ENCODE measurements at places on chromosomes 16 and 17.

DNA sequence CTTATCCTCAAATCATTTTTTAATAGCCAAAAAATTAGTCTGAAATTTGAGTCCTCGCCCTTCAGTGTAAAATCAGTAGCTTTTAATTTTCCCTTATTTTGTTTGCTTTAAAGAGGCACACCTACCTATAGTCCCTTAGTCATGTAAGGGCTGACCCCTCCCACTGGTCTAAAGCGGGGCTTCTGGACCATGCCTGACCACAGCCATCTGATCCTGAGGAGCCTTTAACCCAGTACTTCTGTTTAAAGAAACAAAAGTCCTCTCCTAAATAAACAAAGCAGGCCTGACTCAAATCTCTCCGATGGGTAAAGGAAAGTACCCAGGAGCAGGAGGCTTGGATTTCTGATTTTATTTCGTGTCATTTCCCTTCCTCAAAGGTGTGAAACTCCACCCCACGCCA, 92.0 kb upstream of the CCL2 start:
- no peaks in the 10 kb centered on the region for H3K4me1 ChIP-seq
- no peak overlapping the region for H3K4me3 ChIP-seq
- H3K27ac ChIP-seq: no peak overlapping the region
- H3K27me3 ChIP-seq: peaks cover 1% of the 10 kb centered on the region

DNA sequence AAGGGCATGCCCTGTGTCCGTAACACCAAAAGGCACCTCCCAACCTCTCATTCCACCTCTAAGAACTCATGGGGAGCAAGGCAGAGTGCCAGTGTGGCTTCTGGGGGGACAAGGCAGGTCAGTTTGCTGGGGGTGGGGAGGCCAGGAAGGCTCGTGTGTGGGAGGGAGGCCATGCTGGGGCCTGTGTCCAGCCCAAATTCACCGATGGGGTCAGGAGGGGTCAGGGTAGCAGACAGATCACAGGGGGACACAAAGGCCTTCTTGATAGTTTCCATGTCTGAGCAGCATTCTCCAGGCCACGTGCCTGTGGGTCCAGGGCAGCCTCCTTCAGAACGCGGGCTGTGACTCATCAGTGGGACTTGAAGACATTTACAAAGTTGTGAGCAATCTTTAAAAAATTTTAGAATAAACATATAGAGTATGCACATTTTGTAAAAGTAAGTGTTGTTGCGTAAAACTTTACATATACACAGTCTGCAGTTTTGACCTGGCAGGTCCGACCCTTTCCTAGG, 20.9 kb downstream of the SPACA3 start:
- H3K4me3 ChIP-seq: no peak overlapping the region
- H3K4me1 ChIP-seq: no peaks in the 10 kb centered on the region
- no peaks in the 10 kb centered on the region for H3K36me3 ChIP-seq
- no peaks in the 10 kb centered on the region for H3K27me3 ChIP-seq
- H3K27ac ChIP-seq: no peak overlapping the region

DNA sequence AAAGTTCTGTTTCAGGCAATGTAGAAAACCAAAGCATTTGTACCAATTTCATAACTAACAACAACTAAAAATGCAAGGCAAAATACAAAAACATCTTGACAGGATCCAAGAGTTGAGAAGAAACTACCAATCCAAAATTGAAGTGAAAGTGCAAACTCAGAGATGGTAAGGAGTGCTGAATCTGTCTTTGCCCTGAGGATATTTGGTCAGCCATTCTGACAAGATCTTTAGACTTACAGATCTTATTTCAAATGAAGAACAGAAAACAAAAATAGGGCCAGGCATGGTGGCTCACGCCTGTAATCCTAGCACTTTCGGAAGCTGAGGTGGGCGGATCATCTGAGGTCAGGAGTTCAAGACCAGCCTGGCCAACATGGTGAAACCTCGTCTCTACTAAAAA, 412.8 kb downstream of the ZFHX3 start:
- H3K4me3 ChIP-seq: no peak overlapping the region
- H3K36me3 ChIP-seq: no peaks in the 10 kb centered on the region
- H3K27me3 ChIP-seq: no peaks in the 10 kb centered on the region
- no peaks in the 10 kb centered on the region for H3K4me1 ChIP-seq
- no peak overlapping the region for H3K27ac ChIP-seq

DNA sequence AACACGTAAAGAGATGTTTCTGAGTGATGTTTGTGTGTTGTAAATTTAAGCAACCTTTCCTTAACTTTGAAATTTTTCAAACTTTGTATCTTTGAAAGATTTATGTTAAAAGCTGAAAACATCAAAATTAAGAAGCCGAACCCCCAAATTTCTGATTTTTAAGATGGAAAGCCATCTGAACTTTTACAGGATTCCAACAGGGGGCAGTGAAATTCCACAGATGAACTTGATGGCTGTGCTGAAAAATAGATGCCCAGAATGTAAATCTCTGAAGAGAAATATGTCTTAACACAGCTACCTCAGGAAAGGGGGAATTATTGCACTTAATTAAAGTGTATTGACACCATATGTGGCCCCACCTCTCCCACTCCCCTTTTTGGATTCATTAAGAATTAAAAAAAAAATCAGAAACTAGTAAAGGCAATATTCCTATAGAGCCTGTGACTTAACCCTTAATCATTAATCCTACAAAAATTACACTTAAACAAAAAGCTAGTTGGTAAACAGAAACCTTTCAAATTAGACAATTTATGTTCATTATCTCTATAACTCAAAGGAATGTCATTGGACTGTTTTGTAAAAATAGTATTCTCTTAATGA, 597.9 kb downstream of the KCNJ2 start:
- H3K27ac ChIP-seq: no peak overlapping the region
- no peak overlapping the region for H3K4me3 ChIP-seq
- peaks cover 3% of the 10 kb centered on the region for H3K4me1 ChIP-seq

DNA sequence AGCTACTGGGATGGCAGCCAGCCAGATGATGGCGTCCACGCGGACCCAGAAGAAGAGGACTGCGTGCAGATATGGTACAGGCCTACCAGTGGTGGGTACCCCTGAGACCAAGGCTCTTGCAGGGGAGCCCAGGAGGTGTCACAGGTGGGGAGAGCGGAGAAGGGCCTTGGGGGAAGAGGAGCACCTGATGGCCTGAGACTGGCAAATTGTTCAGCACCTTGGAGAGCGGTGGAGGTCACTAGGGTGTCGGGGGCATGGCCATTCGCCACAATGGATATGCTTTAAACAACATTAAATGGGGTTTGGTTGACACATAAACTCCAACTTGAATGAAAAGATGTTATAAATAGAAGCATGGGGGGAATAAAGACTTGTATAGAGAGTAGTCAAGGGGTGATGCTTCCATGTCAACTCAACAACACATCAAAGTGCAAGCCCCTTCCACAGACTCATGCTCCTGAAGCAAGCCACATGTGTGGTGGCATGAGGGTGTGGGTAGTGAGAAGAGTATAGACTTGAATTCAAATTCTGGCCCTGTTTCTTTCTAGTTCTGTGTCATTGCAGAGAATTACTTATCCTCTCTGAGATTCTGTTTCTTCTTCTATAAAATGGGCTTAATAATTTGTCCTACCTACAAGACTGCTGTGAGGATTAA, 22.2 kb downstream of the CLEC19A start:
- no peak overlapping the region for H3K4me3 ChIP-seq
- H3K27ac ChIP-seq: no peak overlapping the region

GRCh38 chr16:1781758-1782407, 488 bp downstream of the SPSB3 start:
- no peak for DNase-seq
- peak overlapping the region; percentile 92 for H3K27ac ChIP-seq
- no peaks in the 10 kb centered on the region for H3K27me3 ChIP-seq
- H3K4me1 ChIP-seq: peaks cover 39% of the 10 kb centered on the region

DNA sequence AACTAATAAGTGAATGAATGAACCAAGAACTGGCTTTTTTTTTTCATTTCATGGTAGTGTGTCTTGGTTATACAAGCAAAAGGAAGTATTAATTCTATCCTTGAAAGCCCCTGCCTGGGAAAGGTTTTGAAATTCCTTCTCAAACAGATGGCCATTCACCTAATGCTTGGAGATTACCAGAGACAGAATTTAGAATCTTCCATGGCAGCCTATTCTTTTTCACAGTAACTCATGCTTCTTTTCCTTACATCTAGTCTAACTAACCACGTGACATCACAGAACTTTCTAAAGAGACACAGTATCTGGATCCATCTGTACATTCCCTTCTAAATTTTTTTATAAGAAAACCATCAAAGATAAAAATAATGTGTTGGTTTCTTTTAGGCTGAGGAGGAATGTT, 151.6 kb downstream of the FTO start:
- H3K27me3 ChIP-seq: no peaks in the 10 kb centered on the region
- H3K4me1 ChIP-seq: no peaks in the 10 kb centered on the region
- H3K36me3 ChIP-seq: no peaks in the 10 kb centered on the region
- no peak for DNase-seq

DNA sequence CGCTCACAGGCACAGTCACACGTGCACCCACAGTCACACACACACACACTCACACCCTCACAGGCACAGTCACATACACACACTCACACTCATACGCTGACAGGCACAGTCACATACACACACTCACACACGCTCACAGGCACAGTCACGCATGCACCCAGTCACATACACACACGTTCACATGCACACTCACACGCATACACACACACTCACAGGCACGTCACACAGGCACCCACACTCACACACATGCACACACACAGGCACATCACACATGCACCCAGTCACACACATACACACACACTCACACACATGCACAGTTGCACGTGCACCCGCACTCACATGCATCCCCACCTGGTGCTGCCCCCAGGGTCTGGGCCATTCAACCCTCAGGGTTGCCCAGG, 46.1 kb upstream of the CBFA2T3 start:
- peak; percentile 40 for DNase-seq
- H3K4me3 ChIP-seq: no peak overlapping the region
- no peaks in the 10 kb centered on the region for H3K36me3 ChIP-seq
- H3K27me3 ChIP-seq: peaks cover 65% of the 10 kb centered on the region

- peak overlapping the region; percentile 89 for H3K27ac ChIP-seq
- H3K4me3 ChIP-seq: no peak overlapping the region
- H3K4me1 ChIP-seq: no peaks in the 10 kb centered on the region
- no peak for DNase-seq
Measured at GRCh38 chr16:66900721-66901441, 17.8 kb downstream of the CDH16 start.

DNA sequence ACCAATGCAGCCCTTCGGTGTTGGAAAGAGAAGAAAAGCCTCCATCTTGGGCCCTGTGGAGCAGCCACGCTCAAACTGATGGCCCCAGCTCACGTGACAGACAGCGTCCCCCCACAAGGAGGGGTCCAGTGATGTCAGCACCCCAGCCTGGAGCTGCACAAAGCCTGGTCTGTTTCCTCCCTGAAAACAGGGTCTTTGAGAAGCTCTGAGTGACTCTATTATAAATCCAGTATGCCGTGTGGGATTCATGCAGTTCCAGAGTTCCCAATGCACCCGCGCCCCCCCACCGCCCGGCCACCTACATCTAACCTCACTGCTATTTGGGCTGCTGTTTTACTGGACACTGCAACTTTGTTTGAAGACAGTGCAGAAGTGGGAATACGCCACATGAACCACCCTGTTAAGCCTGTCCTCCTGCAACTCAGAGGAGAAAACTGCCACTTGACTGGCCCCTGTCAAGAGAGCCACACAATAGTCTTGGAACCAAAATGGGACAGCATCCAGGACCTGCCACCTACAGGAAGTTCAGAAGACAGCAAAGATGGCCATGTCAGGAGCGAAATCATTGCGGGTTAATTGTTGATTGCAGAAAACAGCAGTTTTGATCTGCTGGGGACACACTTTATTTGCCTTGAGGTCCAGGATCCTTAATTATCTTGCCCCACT, 33.1 kb downstream of the PMP22 start:
- peaks cover 86% of the 10 kb centered on the region for H3K36me3 ChIP-seq
- H3K27ac ChIP-seq: peak overlapping the region; percentile 23
- H3K4me3 ChIP-seq: no peak overlapping the region

GRCh38 chr17:3896108-3896967, 3.5 kb upstream of the CAMKK1 start:
- H3K4me3 ChIP-seq: no peak overlapping the region
- H3K4me1 ChIP-seq: peaks cover 35% of the 10 kb centered on the region
- peak overlapping the region; percentile 25 for H3K27ac ChIP-seq
- DNase-seq: no peak
- H3K27me3 ChIP-seq: no peaks in the 10 kb centered on the region

- no peaks in the 10 kb centered on the region for H3K27me3 ChIP-seq
- H3K36me3 ChIP-seq: peaks cover 9% of the 10 kb centered on the region
- no peaks in the 10 kb centered on the region for H3K4me1 ChIP-seq
Measured at GRCh38 chr16:30110661-30111060, 2.7 kb downstream of the GDPD3 start.

GRCh38 chr16:17154981-17155380, 315.8 kb downstream of the XYLT1 start:
- H3K4me1 ChIP-seq: no peaks in the 10 kb centered on the region
- H3K27me3 ChIP-seq: no peaks in the 10 kb centered on the region
- peak; percentile 65 for DNase-seq
- no peak overlapping the region for H3K27ac ChIP-seq
- H3K4me3 ChIP-seq: no peak overlapping the region

- H3K36me3 ChIP-seq: peaks cover 7% of the 10 kb centered on the region
- H3K27me3 ChIP-seq: no peaks in the 10 kb centered on the region
- H3K4me1 ChIP-seq: peaks cover 40% of the 10 kb centered on the region
- DNase-seq: peak; percentile 63
- H3K4me3 ChIP-seq: no peak overlapping the region
Measured at GRCh38 chr16:66512272-66513110, 37.4 kb downstream of the TK2 start.

GRCh38 chr16:88920618-88921590, 54.4 kb upstream of the PABPN1L start:
- peaks cover 26% of the 10 kb centered on the region for H3K4me1 ChIP-seq
- no peaks in the 10 kb centered on the region for H3K36me3 ChIP-seq
- DNase-seq: peak; percentile 87
- peaks cover 77% of the 10 kb centered on the region for H3K27me3 ChIP-seq
- no peak overlapping the region for H3K4me3 ChIP-seq

DNA sequence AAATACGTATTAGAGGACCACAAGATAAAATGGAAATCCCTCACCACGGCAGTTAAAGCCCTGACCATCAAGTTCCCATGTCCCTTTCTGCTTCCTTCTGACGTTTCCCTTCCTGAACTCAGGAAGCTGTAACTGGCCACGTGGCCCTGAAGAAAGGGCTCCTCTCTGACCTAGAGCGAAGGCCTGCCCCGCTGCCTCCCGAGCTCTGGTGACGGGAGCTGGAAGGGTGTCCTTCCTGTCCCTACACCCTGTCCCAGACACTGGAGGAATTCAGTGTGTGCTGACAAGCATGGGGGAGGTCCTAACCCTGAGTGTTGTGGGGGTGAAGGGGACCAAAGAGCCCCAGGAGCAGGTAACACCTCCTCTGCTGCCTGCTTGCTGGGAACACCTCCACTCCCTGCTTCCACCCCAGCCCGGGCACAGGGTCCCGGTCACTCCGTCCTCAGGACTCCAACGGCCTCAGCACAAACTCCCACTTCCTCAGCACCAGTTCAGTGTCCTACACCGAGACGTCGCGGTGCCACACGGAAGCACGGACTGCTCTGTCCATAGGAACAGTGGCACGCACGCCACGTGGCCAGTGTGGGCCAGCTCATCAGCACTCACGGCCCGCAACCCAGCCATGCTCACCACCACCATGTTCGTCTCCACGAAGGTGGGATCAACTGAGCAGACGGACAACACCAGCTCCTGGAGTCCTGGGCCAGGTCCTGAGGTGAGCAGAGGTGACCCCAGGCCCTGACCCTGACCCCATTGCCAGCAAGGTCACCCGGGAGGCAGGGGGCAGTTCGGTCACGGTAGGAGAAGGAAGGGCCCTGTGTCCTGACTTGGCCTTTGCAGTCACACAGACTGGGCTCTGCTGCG, 16.9 kb downstream of the TMEM235 start:
- no peak overlapping the region for H3K27ac ChIP-seq
- peaks cover 13% of the 10 kb centered on the region for H3K27me3 ChIP-seq

All from sigmoid colon (tissue), 7 donors.